ENCODE measurements at places on chromosomes 1 and 21. TPM values are rescaled to one million over a fixed set of nuclear protein-coding genes. Genes with fewer than 3 reads are reported as not detected.

DNA sequence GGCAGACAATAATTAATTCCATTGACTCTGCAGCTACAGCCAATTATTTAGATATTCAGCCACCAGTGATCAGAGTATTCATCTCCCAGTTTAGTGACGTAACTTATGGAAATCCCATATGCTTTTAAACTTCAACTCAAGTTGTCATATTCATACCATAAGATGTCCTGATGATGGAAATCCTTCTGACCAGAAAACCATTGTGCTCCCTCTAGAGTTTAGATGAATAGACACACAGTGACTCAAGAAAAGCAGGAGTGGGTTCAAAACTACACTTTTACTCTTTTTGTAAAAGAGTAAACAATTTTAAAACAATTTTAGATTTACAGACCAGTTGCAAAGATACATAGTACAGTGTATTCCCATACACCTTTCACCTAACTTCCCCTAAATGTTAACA is 463.7 kb downstream of the KCNT2 start:
- no peaks in the 10 kb centered on the region for H3K36me3 ChIP-seq
- no peak for DNase-seq
- H3K4me1 ChIP-seq = no peaks in the 10 kb centered on the region
- no peak overlapping the region for H3K27ac ChIP-seq

GRCh38 chr1:52567943-52568342 is 15.1 kb upstream of the TUT4 start:
- no peak for DNase-seq
- no peaks in the 10 kb centered on the region for H3K36me3 ChIP-seq
- no peak overlapping the region for H3K27ac ChIP-seq
- H3K4me3 ChIP-seq = no peak overlapping the region
- peaks cover 6% of the 10 kb centered on the region for H3K4me1 ChIP-seq

DNA sequence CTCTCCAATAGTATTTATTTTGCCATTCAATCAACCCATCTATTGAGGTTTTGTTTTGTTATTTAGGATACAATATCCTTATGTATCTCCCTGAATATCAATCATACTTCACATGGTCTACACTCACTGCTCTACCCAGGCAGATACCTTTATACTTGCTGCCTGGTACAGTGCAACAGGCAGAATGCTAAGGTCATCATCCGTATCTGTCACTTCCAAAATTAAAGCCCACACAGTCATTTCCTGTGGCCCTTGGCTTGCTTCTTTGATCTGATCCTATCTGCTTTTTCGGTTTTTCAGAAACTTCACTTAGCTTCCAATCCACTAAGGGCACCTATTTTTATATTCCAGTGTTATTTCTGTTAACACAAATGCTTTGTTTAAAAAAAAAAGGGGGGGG is 22.3 kb upstream of the ZZZ3 start:
- H3K27me3 ChIP-seq = no peaks in the 10 kb centered on the region
- 0 out of 2 replicates have a peak, but pooled peaks cover 2% of the 10 kb centered on the region for H3K36me3 ChIP-seq

CACHD1 gene
- total RNA-seq = 29.9 TPM

LCE1C gene
- total RNA-seq = not detected
